ENCODE measurements at places on chromosomes 6 and 20. TPM values are rescaled to one million over a fixed set of nuclear protein-coding genes. Genes with fewer than 3 reads are reported as not detected.
A peak's percentile ranks its signal among the peaks of the same experiment; 100 is the strongest.

GRCh38 chr20:56875052-56875659, 246.1 kb downstream of the TFAP2C start:
- DNase-seq = no peak

- no peak for DNase-seq
Observed at GRCh38 chr6:150334790-150335783, 33.7 kb upstream of the IYD start.

Gene HSPA12B
- total RNA-seq = 1.4 TPM

- DNase-seq = no peak
Observed at GRCh38 chr6:164130151-164130550, 715.6 kb downstream of the QKI start.

Gene GMPR
- total RNA-seq = 4.3 TPM

DNA sequence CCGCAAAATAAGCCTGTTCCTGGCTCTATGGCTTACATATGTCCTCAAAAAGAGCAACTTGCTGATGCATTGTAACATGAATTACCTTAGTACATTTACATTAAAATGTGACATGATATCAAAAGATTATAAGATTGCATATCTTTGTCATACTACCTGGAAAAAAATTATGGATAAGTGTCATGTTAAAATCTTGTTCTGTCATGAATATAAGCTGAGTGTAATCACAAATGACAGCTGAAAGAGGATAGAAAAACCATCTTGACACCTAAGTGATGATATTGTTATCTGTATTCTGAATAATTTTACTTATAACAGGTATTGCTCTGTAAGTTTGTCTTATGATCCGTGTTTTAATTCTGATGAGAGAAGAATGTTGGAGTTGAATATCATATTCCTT, 503.0 kb upstream of the RNF217 start:
- DNase-seq = no peak

- DNase-seq = peak; percentile 12
Observed at GRCh38 chr6:167709196-167709595, 117.5 kb upstream of the AFDN start.

Gene SLC24A3
- 0.35 TPM for total RNA-seq

Gene SLC44A4
- 0.86 TPM for total RNA-seq

Gene SLC17A2
- total RNA-seq = 27.6 TPM

DNA sequence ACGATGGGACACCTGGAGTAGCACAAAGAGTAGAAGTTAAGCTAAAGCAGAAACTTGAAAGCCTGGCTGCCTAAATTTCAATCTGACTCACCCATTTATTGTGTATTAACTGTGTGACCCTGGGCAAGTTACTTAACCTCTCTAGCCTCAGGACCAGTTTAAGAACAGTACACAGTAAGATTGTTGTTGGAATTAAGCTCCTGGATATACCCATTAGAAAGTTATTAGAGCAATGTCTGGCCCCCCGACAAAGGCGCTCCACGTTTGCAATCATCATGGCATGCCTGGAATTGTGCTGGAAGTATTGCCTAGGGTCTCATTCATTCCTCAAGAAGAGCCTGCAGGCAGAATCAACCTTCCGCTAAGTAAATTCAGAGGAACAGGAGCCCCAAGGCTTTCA, 1.4 kb downstream of the SDC4 start:
- DNase-seq = no peak

DNA sequence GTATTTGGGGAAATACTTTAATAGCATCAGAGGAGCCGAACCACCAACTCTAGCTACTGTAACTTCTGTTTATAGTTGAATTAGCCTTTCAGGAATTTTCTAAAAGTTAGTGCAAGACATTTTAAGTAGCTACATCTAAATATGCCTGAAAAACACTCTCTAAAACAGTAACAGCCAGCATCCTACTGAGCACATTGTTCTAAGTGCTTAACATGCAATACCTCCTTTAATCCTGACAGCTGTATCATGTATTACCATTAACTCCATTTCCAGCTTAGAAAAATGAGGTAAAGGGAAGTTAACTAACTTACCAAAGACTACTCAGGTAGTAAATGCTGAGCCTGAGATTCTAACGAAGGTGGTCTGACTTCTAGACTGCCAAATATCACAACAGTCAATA, 120.7 kb downstream of the DST start:
- DNase-seq = no peak

DNA sequence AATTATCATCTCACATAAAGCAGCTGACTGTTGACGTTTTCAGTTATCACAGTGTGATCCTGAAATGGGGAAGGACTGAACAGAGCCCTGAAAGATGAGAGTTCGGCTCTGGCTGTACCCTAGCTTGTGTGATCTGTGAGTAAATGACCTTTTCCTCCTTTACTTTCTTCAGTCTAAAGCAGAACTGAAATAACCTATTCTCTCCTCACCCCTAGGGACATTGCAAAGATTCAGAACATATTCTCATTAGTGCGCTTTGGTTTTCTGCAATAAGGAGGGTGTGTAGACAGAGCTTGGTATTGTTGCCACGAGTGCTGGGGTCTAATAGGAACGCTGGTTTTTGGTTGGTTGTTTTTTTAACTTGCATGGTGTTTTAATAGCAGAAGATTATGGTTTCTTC, 16.7 kb downstream of the FARS2 start:
- DNase-seq = no peak

DNA sequence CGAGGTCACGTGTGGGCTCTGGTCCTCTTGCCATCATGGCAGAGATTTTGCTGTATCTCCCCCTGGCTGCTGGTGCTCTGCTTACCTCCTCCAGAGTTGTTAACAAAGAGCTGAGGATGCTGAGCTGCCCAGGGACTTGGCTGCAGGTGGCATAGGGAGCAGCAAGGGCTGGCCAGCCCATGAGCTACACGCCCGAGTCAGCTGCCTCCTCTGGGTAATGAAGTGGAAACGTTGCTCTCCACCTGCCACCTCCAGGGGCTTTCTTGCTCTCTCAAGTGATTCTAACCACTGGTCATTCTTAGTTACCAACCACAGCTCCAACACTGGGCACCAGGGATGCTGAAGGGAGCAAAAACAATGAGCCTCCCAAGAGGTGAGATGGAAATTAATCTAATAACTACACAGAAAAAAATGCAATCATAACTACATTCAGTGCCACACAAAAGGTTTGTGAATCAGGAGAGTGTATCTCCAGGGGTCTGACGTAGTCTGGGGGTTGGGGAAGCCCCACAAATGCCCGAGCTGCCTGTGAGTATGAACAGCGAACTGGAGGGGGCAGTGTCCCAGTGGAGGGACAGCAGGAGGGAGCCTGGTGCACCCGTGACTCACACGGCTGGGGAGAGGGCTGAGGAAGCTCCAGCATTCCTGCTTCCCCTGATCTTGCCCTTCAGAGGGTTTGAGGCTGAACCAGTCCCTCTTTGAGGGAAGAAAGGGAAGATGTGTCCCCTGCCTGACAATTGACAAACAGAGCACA, 78.7 kb downstream of the CDH26 start:
- DNase-seq = no peak

GRCh38 chr20:25058051-25058846, at the start of gene ACSS1:
TSS of gene ACSS1 (minus strand) at chr20:25058139. CDS start at chr20:25058102, 37 bp downstream.
- peak; percentile 58 for DNase-seq

- peak; percentile 57 for DNase-seq
Observed at GRCh38 chr20:47735412-47736400, 49.6 kb downstream of the SULF2 start.

DNA sequence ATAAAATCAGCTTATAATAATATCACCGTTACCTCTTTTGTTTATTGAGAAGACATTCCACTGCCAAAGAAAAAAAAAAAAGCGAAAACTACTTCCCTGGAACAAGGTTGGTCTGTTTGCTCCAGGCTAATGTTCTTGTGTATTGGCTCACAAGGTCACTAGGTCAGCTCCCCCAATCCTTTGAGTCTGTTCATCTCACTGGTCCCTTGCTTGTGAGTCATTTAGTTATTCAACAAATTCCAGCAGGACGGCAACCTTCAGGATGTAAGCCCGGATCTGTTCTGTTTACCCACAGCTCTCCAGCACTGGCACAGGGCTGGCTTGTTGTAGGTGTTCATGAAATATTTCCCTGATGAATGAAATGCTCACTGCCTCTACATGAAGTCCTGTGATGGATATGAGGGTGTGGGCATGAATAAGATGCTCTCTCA, 3.3 kb downstream of the ARHGAP40 start:
- no peak for DNase-seq

Gene SLA2
- 0.30 TPM for total RNA-seq

DNA sequence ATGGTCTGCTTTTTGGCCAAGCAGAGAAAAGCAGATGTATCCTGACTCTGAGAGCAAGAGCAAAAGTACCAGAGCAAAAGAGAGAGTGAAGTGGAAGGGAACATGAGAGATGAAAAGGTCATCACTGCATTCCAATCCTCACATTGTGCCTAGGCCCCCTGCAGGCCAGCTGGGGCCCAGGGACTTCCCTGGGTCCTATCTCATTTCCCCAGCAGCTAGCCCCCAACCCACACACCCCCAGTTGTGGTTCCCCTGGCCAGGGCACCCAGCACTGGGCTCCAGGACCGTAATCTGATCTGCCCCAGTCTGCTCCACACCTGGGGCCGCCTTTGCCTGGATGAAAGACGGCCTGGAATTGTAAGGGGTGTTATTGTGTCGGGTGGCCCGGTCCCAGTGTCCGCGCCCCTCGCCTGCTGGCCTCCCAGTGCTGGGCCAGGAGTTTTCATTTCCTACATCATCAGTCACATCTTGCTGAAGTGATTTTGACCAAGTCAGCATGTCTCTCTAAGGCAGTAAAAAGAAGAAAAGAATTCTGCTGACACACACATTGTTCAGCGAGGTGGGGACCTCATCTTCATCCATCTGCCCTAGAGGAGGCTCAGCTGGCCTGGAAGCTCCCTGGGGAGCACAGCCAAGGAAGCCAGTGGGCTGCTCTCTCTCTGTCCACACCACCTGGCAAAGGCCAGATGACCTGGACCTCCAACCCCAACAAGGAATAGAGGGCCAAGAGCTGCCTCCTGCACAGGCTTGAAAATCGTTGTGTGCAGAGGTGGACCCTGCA, 4.0 kb upstream of the BMP7 start:
- no peak for DNase-seq

GRCh38 chr6:678520-678919, 14.4 kb downstream of the EXOC2 start:
- no peak for DNase-seq

DNA sequence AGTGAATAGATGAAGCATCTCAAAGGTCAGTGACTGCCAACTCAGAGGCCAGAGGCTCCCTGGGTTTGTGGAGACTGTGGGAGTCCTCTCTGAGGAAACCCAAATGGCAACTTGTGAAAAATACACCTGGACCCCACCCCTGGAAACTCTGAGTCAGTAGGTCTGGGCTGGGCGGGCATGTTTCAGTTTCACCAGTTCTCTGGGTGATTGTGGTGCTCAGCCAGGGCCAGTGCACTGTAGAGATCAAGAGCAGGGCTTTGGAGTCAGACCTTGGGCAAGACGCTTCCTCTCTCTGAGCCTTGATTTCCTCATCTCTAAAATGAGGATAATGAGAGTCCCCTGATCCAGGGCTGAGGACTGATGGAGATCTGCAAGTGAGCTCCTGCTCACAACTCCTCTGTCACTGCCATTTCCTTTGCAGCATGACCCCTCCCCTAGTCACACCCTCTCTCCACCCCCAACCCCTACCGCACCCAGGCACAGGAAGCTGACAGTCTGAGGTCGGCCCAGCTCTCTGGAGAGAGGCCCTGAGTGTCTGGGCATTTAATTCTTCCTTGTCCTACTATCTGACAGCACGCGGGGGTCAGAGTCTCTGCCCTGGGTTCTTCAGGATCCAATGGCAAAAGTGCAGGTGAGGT, 5.1 kb downstream of the DEF6 start:
- no peak for DNase-seq

GRCh38 chr20:38825901-38826625, 20.6 kb downstream of the PPP1R16B start:
- no peak for DNase-seq

- DNase-seq = no peak
Observed at GRCh38 chr6:161917645-161918044, 643.8 kb upstream of the AGPAT4 start.

DNA sequence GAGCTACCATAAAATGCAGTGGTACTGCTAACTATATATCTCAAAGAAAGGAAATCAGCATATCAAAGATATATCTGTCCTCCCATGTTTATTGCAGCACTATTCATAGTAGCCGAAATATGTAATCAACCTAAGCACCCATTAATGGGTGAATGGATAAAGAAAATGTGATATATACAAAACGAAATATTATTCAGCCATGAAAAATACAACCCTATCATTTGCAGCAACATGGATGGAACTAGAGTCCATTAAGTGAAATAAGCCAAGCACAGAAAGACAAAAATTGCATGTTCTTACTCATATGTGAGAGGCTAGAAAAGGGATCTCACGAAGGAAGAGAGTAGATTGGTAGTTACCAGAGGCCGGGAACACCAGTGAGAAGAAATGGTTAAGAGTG, 126.1 kb downstream of the PDE10A start:
- no peak for DNase-seq

DNA sequence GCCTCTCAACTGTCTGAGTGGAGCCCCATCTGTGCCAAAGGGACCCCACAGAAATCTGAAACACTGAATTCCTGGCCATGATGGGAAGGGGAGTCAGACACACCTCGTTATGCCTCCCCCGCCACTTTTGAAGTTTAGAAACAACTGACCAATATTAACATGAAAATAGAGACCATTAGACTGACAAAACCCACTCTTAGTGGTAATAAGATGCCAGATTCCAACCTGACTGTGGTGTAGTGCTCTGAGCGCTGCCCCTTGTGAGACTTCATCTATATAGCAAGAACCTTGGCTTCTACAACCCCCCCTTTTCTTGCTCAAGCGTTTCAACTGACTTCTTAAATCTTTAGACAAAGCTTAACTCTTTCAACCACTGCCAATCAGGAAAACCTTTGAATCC, 46.1 kb upstream of the UNC93A start:
- DNase-seq = no peak

Gene HDGFL1
- not detected for total RNA-seq

DNA sequence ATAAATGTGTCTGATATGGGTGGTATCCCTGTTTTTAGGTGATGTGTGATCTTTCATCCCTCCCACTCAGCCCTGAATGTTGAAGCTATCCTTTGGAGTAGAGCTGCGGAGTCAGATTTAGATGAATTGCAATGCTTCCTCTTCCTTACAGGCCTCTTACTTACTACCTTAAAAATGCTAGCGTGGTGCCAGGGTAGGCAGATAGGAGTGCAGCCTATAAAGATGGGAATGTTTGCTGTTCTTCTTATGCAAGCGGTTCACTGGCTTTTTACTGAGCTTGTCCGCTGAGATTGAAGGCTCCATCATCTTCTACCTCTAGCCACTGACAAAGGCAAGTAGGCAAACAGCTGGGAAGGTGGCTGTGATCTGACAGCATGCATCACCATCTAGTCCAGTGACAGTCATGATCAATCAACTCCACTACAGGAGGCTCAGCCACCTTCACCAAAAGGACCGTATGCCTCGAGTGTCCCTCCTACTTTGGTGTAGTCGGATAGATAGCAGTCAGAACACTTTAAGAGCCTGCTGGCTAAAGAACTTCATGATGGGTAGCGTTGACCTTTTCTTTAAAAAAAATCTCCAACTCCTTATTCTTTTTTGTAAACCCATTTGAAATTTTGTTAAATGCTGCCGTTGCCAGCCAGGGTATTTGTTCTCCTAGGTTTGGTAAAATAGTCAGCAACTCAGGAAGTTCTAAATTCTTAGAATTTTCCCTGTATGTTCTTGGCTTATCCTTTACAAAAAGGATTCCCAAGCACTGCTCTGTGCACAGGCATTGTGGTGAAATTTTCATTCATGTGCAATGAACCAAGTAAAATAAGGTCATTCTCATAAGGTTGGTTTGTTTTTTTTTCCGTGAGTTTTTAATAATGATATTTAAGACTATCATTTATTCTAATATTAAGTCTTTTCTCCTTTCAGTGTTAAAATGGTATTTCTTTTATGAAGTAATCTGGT, 169.6 kb downstream of the MTHFD1L start:
- DNase-seq = no peak

- no peak for DNase-seq
Observed at GRCh38 chr6:104483225-104483834, 376.4 kb downstream of the HACE1 start.
